Activated CD4-positive, alpha-beta T cell treated with anti-CD3 and anti-CD28 coated beads, Interleukin-2, Interleukin-4, amounts not matched to agents 100 ng/mL and 50 ng/mL, durations not matched to agents 16 hours and 8 hours (primary cell): ENCODE measurements at places on chromosomes 7 and 10.

DNA sequence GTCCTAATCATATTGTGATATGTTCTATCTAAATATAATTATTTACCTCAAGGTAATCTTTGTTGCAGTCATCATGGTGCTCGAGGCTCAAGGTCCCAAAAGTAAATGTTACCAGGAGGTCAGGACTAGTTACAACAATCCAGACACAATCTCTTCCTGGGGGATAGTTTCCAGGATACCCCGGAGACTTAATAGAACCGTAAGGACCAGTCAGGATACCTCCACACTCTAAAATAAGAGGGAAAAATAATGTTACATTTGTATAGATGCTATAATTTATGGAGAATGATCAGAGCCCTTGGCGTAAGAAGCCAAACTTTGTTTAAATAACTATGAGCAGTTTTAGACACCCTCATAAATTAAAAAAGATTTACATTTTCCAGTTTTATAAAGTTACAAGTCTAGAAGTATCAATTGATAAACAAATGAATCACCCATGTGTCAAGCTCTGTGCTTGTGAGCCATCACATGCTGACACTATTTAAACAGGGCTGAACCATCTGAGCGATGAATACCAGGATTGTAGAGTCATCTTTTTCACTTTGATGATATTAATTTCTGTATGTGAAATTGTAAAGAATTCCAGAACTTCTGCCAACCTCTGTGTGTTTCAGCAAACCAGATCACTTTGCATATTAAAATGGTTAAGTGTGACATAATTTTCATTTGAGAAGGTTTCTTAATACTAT lies 41.3 kb downstream of the CUBN start:
- no peak for DNase-seq

GRCh38 chr10:121788115-121788514 lies 139.7 kb downstream of the ATE1 start:
- DNase-seq: no peak

- no peak for DNase-seq
These were observed 188.7 kb downstream of the ZNF716 start for GRCh38 chr7:57638666-57639065.

- DNase-seq: no peak
These were observed 33.9 kb downstream of the PPIF start for GRCh38 chr10:79380946-79381721.

- DNase-seq: no peak
These were observed 40.9 kb upstream of the FAM20C start for GRCh38 chr7:151346-152050.

- DNase-seq: no peak
These were observed 43.4 kb upstream of the HECTD2 start for GRCh38 chr10:91366704-91367103.

GRCh38 chr7:106604303-106604924 lies 56.5 kb downstream of the CCDC71L start:
- DNase-seq: peak; percentile 63

- no peak for DNase-seq
These were observed 94.6 kb downstream of the FGFR2 start for GRCh38 chr10:121503587-121504051.

GRCh38 chr10:76115131-76115470 lies 683.7 kb downstream of the LRMDA start:
- DNase-seq: no peak

DNA sequence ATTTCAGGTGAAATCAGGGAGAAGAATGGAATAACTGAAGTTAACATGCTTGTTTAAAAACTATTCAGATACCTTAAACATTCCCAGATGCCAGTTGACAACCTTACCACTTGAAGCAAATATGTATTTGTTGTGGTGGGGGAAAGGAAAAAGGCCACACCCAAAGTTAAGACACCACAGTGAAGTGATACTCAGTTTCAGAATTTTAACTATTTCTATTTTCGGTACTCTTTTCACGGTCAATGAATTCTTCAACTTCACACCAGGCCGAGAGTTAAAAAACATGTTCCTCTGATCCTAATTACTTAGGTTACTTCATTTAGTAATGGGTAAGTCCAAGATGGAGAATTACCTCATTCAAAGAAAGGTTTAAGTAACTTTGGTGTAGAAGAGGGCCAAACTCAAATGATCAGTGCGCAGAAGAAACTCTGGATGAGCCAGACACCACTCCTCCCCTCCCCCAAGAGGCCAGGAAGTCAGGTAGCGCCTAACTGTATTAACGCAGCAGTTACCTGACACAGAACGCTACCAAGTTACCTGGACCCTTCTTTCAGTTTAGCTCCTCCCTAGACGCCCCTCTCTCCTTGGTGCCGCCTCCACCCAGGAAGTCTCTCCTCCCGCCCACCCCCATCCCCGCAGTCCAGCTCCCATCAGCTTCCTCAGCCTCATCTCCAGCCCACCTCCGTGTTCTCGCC lies 700 bp downstream of the MTPN start:
- DNase-seq: peak; percentile 25
